ENCODE measurements at places on chromosomes 5 and 9.

GRCh38 chr9:101037430-101037829, 8.9 kb downstream of the PLPPR1 start:
- DNase-seq: no peak

- DNase-seq: no peak
These were observed 24.2 kb downstream of the TRIO start for GRCh38 chr5:14167211-14167845.

DNA sequence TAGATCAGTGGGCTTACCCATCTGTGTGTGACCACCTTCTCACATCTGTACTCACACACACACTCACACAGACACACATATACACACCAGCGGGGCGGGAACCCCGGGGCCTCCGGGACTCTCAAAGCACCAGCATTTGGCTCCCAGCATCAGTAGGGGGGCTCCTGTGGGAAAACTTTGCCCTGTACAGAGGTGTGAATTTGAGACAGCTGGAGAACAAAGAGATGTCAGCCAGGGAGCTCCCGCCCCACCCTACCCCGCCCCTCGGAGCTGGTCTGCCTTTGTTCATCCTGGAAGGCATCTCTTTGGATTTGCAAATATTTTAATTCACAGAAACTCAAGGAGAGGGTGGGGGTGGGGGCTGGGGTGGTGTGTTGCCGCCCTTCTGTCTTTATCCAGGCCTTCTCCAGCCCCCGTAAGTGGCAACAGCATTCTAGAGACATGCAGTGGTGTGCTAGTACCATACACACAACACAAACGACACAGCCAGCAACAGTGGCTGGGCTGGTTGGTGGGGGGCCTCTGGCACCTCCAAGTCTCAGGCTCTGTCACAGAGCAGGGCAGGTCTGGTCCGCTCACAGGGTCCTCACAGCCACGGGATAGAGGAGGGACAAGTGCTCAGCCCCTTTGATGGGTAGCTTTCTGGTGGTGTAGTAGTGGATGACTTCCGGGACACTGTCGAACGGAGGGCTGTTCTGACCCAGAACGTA, 15.5 kb upstream of the SLC25A51 start:
- no peak for DNase-seq

DNA sequence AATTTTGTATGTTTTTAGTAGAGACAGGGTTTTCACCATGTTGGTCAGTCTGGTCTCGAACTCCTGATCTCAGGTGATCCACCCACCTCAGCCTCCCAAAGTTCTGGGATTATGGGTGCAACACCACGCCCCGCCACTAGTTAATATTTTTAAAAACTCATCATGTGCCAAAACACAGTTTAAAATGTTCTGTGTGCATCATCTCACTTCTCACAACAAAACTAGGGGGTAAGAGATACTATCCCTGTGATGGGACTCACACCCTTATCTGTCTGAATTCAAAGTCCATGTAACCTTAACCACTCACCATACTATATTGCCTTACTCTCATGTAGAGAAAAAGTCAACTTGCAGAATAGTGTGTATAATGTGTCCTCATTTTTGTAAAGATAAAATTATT, 2.6 kb downstream of the PKD2L2 start:
- DNase-seq: no peak

GRCh38 chr5:11734369-11734768, 169.9 kb downstream of the CTNND2 start:
- DNase-seq: no peak

DNA sequence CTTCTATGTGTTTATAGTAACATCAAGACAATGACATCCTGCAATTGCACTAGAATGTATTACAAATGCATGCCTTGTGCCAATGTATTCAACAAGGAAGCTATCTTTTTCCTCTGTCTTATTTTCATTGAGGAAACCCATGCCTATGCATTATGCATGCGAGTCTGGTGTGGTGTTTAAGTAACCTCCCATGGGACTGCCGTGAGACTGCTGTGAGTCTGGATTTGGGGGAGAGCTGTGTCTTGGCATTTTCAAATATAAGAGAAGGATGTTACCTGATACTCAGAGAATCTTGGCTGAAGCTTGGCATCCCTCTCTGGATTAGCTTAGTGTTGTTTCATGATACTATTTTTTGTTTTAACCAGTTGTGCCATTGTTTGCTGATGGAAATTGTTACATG, 98.3 kb downstream of the F2RL2 start:
- no peak for DNase-seq

GRCh38 chr9:115398996-115399395, 281.0 kb upstream of the TNC start:
- DNase-seq: no peak

- peak; percentile 32 for DNase-seq
These were observed 79.2 kb downstream of the LMX1B start for GRCh38 chr9:126692759-126693427.

DNA sequence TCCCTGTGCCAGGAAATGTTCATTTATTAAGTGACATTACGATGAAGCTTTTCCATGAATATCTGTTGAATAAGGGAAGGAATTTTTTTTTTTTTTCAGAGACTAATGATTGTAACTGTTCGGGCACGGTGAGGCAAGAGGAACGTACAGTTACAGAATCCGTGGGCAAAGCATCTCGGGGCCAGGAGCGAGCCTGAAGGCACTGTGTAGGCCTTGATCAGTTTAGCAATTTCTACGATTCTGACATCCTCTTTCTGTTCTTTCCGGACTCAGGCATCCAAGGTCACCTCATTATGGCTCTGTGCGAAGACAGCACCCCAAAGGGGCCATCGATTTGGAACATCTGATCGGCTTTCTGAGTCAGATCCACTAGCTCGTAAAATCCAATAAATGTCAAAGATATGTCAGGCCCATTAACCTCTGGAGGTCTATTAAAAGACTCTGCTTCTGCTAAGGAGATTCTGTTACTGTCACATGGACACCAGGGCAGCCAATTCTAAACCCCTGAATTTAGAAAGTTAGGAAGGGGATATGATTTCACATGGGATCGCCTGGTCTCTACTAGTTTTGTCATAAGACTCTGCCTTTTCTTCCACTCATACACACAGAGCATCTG, 41.4 kb upstream of the BOD1 start:
- DNase-seq: no peak

GRCh38 chr5:26757941-26758340, 280.4 kb downstream of the CDH9 start:
- DNase-seq: no peak

DNA sequence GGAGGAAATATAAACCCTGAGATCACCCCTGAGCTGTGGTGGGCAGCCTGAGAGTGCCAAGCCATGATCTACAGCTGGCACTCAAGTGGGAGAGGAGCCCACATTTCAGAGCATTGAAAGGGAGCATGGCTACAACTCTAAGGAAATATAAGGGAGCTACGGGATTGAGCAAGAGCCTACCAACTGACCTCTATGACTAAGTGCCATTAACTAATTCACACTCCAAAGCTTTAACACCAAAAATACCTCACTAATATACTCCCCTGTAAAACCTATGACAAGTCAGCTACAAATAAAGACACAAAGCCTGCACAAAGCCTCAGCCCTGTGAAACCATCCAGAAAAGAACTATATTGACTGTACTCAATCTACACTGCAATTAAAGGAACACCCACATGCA, 286.8 kb upstream of the RPS23 start:
- DNase-seq: no peak

DNA sequence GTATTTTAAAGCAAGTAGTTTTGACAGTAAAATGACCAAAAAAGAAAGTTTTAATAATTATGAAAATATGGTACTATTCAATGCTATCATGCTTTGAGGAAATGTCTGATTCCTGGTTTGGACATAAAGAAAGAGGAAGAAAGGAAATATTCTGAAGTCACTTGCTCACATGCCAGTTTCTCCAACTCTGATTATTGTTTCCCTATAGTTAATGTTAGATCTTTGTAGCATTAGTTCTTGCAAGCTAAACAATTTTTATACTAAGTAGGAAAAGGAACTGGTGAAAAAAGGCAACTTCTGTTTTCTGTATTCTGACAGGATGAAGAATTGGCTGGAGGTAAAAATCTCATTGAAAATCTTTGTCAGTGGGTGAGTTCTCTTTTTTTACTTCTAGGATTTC, 119.5 kb downstream of the YTHDC2 start:
- DNase-seq: no peak

DNA sequence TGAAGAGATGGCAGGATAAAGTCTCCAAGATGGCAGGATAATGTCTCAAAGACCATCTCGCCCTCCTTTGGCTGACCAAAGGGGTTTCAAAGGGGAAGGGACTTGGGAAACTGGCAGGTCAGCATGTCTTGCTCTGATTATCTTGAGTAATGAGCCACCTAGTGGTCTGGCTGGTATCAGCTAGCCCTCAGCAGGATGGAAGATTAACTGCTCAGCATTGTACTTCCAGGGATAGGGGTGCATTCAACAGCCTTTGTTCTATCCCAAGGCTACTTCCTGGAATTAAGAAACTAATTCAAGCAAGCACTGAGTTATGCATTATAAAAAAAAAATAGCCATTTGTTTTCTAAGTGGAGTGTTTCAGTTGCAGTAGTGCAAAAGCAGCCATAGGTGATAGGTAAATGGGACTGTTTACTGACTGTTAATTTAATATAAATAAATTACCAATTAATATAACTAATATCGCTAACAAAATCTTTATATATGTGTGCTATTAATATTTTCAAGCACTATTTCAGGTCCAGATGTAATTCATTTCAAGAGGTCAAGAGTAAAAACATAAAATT, 555.5 kb downstream of the CDH9 start:
- peak; percentile 60 for DNase-seq

DNA sequence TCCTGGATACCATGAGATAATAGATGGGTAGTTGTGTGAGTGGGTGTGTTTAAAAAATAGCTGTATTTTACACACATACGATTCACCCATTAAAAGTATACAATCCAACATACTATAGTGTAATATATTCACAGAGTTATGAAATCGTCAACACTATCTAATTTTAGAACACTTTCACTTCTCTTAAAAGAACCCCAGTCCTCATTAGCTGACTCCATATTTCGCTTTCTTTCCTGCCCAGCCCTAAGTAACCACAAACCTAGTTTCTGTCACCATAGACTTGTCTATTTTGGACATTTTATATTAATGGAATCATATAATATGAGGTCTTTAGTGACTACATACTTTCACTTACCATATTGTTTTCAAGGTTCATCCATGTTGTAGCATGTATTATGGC, 63.8 kb upstream of the S1PR3 start:
- DNase-seq: no peak

- no peak for DNase-seq
These were observed 36.0 kb upstream of the MSH3 start for GRCh38 chr5:80618438-80618837.

- DNase-seq: no peak
These were observed 61.4 kb downstream of the TSSK1B start for GRCh38 chr5:113373426-113373825.

GRCh38 chr5:68873198-68873597, 220.6 kb upstream of the SLC30A5 start:
- no peak for DNase-seq

- DNase-seq: no peak
These were observed 189.4 kb downstream of the CCDC192 start for GRCh38 chr5:127892467-127893207.

GRCh38 chr5:158175934-158176481, 317.1 kb upstream of the CLINT1 start:
- DNase-seq: no peak

DNA sequence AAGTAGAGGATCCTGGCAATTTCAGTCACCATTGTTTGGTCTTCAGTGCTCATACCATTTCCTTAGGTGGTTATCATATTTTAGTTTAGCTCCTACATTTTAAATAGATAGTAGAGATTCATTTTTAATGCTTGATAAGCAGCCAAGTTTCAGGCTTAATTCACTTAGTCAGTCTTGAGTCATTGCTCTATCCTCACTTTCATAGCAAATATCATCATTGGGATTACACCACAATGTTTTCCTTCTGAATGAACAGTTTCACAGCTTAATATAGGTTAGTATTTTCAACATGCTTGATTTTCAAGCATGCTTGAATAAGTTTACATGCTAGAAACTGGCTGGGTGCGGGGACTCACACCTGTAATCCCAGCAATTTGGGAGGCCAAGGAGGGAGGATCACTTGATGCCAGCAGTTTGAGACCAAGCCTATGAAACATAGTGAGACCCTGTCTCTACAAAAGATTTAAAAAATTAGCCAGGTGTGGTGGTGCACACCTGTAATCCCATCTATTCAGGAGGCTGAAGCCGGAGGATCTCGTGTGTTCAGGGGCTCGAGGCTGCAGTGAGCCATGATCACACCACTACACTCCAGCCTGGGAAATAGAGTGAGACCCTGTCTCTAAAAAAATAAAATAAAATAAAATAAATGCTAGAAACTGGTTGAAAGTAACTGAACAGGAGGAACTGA, 339.9 kb downstream of the ADGRV1 start:
- DNase-seq: no peak

- peak; percentile 60 for DNase-seq
These were observed 1.4 kb upstream of the GLRX start for GRCh38 chr5:95823738-95824609.

All from right lobe of liver (tissue), 6 donors.